ENCODE measurements at places on chromosomes 6 and 20. TPM values are rescaled to one million over a fixed set of nuclear protein-coding genes. Genes with fewer than 3 reads are reported as not detected.

DNA sequence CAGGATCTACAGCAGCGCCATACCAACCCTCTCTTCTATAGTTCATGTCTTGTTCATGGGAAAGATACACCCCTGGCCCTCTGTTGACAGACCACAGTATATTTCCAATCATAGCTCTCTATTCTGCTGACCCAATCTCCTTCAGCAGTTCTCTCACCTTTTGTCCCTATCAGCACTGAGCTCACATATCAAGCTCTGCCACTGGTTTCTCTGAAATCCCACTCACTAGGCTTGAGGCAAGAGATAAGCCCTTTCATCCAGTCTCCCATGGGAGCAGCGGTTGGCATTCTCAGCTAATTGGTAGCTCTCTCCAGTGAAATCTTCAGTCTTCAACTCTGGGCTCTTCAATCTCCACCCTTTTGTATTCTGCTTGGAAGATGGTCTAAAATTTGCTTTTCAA, 313.4 kb downstream of the GJA1 start:
- no peak for DNase-seq

- DNase-seq = no peak
Measured at GRCh38 chr6:7467007-7467897, 74.2 kb upstream of the DSP start.

- DNase-seq = no peak
Measured at GRCh38 chr6:75128878-75129570, 76.8 kb downstream of the COL12A1 start.

GRCh38 chr6:29953001-29953441, 10.7 kb downstream of the HLA-A start:
- DNase-seq = no peak

GRCh38 chr6:168698923-168699322, 257.9 kb downstream of the SMOC2 start:
- peak; percentile 33 for DNase-seq

DNA sequence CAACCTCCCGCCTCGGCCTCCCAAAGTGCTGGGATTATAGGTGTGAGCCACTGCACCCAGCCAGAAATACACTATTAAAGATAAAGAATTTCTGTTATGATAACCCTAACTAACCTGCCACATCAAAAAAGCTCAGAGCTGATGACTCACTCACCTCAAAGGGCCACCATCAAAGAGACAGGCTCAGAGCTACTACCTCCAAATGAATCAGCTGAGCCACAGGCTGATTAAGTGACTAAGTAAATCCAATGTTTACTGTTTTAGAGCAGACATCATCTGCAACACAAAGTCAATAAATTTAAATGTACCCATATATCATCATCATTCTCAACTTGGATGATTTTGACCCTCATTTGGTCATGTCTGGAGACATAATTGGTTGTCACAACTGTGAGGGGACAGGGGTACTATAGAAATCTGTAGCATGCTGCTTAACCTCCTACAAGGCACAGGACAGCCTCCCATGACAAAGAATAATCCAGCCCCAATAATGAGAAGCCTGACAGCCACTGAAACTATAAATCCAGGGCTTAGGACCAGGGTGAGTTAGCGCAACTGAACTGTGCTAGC, 106.5 kb downstream of the ATP9A start:
- DNase-seq = peak; percentile 78

DNA sequence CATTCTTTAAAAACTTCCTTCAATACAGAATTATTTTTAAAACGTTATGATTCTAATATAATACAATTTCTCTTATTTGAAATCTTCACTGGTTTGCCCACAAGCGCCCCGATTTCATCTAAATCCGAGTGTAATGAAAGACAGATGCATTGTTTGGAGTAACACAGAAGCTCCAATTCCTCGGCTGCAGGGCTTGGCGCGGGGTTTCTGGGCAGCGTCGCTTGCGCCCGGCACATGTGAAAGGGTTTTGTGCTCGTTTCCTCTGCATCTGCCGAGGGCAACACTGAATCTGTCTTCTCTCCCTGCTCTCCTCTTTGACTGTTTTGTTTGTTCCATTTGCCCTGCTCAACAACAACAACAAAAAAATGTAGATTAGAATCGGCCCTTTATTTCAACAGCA, 248.6 kb upstream of the QKI start:
- DNase-seq = no peak

- no peak for DNase-seq
Measured at GRCh38 chr6:45533386-45533785, 155.7 kb upstream of the SUPT3H start.

DNA sequence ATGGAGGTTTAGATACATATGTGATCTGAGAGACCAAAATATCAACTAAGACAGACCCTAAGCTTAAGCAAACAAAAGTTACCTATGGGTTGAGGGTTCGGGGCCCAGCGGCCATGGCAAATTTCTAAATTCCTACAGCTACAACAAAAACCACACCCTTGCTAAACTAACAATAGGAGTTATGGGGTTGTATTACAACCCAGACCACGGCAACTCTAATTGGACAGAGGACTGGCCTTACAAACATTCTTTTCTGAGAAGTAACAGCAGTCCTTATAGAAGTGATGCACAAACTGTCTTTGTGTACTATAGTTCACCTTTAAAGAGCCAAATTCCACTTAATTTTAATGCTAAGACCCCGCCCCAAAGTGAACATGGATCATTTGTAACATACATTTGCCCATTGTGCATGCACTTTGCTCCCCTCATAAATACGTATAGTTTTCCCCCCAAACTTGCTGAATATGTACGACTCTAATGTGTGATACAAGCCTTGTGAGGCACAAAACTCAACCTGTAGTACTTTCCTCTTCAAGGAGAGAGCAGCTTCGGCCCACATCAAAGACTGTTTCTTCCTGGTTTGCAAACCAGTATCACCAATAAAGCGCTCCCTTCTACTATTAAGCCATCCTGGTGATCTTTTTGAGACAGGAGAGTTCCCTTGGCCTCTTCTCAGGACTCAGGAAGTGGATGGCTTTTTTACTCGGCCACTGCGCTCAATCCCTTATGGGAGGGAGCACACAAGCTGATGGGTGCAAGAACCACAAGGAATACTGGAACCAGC, 25.6 kb upstream of the MBOAT1 start:
- no peak for DNase-seq

- DNase-seq = no peak
Measured at GRCh38 chr20:16514140-16514539, 59.1 kb downstream of the KIF16B start.

- peak; percentile 59 for DNase-seq
Measured at GRCh38 chr6:140809694-140810101, 1323.0 kb upstream of the GJE1 start.

GRCh38 chr6:133203344-133203697, 37.8 kb upstream of the EYA4 start:
- no peak for DNase-seq

DNA sequence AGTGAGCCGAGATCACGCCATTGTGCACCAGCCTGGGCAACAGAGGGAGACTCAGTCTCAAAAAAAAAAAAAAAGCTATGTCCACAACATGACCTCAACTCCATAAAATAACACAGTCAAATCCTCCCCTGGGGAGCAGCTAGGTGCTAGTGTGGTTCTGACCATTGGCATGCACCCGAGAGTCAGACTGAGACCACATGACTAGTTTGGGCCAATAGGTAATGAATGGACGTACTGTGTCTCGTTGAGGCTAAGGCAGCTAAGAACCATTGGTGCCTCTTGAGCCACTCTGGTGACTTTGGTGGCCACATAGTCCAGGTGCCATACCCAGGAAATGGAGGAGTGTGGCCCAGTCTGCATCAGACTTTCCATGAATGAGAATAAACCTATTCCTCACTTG, 40.3 kb downstream of the ATP9A start:
- no peak for DNase-seq

DNA sequence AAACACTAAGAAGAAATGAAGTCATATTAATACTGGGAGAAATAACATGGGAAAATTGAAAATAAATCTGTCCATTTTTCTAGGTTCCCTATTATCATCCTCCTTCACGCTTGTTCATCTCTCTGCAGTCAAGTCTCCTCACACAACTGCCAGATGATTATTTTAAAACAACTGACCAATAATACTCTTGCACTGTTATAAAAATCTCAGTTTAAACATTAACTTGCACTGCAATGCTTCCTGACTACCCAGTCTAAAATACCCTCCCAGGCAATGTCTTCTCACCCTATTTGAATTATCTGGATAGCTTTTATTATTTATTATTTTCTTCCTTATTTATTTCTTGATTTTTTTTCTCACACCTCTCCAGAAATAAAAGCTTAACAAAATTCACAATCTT, 5.7 kb downstream of the EYS start:
- no peak for DNase-seq

DNA sequence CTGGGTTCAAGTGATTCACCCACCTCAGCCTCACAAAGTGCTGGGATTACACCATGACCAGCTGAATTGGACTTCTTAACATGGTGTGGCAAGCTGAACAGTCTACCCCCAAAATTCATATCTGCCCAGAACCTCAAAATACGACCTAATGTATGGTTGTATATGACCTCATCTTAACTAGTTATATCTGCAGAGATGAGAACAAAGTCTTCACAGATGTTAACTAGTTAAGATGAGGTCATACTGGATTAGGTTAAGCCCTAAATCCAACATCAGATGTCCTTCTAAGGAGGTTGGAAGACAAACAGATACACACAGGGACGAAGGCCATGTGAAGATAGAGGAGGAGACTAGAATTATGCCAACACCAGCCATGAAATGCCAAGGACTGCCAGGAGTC, 102.5 kb downstream of the JPH2 start:
- DNase-seq = no peak

DNA sequence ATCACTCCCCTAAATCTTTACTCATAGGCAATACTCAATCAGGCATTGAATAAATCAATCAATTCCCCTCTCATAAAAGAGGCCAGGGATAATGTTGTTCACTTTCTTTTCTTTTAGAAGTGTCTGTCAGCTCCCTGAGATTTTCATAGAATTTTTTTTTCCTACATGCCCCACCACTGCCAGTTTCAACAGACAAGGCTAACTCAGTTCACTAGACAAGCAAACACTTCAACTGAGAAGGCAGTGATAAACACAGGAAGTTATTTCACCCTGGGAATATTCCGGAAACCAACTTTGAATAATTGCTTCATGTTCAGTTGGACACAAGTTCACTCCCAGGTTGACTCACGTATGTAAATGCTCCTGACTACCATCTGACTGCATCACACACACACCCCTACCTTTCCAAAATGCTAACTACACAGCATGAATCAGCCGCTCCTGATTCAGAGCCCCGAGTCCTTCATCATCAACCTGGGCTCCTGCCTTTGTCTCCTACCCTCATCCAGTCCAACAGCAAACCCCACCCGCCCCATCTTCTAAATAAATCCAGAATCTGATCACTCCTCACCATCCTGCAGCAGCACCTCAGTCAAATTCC, 143.9 kb downstream of the BCAS1 start:
- DNase-seq = no peak

The GRM1 gene
- total RNA-seq = not detected

The HAO1 gene
- total RNA-seq = not detected

The C6orf58 gene
- total RNA-seq = not detected

The RNF39 gene
- total RNA-seq = not detected

The SAMD5 gene
- total RNA-seq = not detected
